ENCODE measurements at places on chromosomes 13 and 19. TPM values are rescaled to one million over a fixed set of nuclear protein-coding genes. Genes with fewer than 3 reads are reported as not detected.

DNA sequence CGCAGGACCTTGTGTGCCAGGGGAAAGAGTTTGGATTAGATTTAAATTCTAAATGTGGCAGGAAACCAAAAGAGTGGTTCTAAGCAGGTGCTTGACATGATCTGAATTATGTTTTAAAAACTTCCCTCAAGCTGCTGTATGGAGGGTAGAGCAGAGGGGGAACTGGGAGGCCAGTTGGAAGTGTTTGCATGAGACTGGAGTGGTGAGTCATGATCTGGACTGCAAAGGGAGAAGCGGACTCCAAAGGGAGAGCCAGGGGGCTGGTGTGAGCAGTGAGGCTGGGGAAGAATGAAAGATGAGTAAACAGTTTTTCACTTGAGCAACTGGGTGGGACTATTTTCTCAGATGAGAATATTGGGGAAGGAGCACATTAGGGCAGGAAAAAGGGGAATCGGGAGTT lies 206.1 kb downstream of the DNAJC15 start:
- no peaks in the 10 kb centered on the region for H3K27me3 ChIP-seq
- H3K27ac ChIP-seq, result no peak overlapping the region
- no peaks in the 10 kb centered on the region for H3K4me1 ChIP-seq

GRCh38 chr19:4225885-4226284 lies 3.4 kb upstream of the EBI3 start:
- no peak for DNase-seq
- no peak overlapping the region for H3K27ac ChIP-seq
- H3K4me1 ChIP-seq, result peaks cover 21% of the 10 kb centered on the region
- no peaks in the 10 kb centered on the region for H3K27me3 ChIP-seq

- H3K27ac ChIP-seq, result no peak overlapping the region
- H3K27me3 ChIP-seq, result peaks cover 33% of the 10 kb centered on the region
- H3K4me1 ChIP-seq, result no peaks in the 10 kb centered on the region
- DNase-seq, result no peak
- H3K4me3 ChIP-seq, result no peak overlapping the region
- H3K36me3 ChIP-seq, result no peaks in the 10 kb centered on the region
Observed at GRCh38 chr13:26024558-26024957, 27.3 kb downstream of the SHISA2 start.

ZNF85 gene
- 2.5 TPM for total RNA-seq

OR1M1 gene
- not detected for total RNA-seq

Measured in HCT116 (cell line).